ENCODE measurements at places on chromosomes 12 and 14.

DNA sequence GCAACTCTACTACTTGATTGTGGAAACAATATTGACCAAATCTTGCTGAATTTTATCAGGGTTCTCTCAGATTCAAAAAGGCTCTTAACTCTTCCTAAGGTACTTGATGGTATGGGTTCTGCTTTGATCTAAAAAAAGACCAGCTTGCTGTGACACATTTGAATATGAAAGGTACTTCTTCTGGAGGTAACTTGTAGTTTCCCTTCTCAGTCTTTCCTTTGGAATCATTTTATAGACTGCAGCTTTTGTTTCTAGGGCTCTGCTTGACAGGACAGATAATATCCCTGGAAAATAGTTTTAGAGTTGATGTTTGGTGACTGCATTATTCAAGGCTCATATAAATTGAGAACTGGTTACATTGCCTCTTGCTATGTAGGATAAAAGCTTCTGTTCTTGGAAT, 251.9 kb downstream of the FUT8 start:
- no peak for DNase-seq

GRCh38 chr12:49092816-49093406, 1.7 kb downstream of the DHH start:
- no peak for DNase-seq

- DNase-seq, result no peak
These were observed 35.8 kb upstream of the DICER1 start for GRCh38 chr14:95193081-95193480.

DNA sequence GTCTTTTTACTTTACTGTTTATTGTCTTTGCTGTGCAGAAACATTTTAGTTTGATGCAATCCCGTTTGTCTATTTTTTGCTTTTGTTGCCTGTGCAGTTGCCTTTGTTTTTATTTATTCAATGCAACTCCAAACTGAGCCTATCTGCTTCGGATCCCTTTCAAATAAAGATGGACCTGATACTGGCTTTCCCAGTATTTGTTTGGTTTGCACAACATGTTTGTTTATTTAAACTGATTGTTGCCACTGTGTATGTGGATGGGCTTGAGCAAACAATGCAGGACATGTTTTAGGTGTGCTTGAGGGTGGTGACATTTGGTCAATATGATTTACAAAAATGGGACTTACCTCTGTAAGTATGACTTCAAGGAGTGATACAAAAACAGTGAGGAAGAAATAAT, 6.7 kb downstream of the TRHDE start:
- no peak for DNase-seq

GRCh38 chr14:72452774-72453173, 441.1 kb downstream of the DPF3 start:
- no peak for DNase-seq

DNA sequence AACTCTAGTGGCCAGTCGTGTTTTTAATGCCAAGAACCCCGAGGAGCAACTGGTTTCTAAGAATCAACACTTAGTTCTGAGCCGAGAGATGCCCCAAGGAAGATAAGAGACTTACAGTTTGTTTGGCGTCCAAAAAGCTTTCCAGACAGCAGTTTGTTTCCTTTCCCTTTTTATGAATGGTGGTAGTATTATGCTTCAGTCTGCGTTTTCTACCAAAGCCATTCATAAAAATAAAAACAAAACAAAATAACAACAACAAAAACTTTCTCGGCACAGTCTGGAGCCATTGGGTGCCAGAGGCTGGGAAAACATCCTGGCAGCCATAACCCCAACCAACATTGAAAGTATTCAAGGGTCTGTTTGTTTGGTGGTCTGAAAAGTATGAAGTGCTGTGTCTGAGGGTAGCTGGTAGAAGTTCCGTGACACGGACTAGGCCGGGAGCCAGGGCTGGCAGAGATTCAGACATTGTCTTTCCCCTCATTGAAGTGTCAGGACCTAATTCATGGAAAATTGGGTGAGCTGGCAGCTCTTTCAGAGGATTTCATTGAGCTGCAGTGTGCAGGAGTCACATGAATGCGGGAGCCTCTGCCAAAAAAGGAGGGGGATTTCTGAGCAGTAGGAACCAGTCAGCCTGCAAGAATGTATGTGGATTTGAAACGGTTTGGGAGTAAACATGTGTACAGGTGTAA, 124.2 kb downstream of the HMGA2 start:
- DNase-seq, result no peak

DNA sequence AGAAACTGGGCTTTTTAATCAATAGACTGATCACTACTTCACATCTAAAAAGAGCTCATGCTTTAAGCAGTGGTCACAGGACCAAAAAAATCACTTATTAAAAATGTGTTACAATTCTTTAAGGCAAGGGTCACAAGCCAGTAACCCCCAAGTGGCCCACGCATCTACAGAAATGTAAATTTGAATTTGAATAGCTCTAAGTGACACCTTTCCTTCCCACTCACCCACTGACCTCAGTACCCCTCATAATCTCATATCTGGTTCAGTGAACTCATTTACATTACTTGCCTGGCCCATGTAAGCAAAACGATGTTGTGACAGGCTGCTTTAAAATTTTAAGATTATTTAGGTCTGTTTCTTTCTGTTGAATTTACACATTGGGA, 27.4 kb downstream of the NELL2 start:
- DNase-seq, result no peak

- DNase-seq, result no peak
These were observed 69.5 kb downstream of the SPPL3 start for GRCh38 chr12:120834489-120835303.

DNA sequence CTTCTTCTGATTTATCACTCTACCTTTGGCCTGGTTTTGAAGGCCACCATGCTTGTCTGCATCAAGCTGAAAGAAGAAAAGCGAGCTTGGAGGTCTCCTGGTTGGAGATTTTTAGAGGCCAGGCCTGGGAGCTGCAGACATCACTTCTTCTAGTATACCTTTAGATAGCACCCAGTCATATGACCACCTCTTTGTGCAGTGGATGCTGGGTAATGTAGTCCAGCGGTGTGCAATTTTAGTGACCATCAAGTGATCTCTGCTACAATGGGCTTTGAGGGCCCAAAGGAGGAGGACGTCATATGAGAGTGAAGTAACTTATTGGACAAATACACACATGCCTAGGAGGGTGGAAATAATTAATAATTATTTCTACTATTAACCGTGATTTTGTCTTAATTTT, 15.2 kb upstream of the WNT5B start:
- no peak for DNase-seq

DNA sequence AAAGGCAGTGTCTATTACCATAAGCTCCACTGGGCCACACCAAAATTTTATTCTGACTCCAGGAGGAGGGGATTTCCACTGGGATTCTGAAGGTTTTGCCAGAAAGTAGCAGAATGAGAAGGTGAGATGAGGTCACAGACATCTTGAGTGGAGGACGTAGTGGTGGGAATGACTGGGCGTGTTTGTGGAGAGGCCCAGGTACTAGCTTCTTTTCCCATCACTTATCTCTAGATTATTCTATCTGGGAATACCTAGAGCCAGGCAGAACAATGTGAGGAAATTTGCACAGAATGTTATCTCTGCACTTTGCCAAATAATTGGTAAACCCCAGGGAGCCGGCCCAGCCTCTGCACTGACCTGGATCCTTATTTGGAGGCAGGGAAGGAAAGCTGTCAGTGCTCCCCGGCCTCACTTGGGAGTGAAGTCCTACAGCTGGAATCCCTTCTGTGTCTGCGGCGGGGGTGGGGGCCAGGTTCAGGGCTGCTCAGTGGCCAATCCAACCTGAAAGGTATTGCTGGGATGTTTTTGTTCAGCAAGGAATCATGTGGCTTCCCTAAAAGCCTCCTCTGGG, 129.4 kb downstream of the C12orf75 start:
- DNase-seq, result no peak

GRCh38 chr14:85279407-85279806, 250.5 kb upstream of the FLRT2 start:
- DNase-seq, result no peak

- no peak for DNase-seq
These were observed 16.9 kb downstream of the MEG3 start for GRCh38 chr14:100842799-100843198.

DNA sequence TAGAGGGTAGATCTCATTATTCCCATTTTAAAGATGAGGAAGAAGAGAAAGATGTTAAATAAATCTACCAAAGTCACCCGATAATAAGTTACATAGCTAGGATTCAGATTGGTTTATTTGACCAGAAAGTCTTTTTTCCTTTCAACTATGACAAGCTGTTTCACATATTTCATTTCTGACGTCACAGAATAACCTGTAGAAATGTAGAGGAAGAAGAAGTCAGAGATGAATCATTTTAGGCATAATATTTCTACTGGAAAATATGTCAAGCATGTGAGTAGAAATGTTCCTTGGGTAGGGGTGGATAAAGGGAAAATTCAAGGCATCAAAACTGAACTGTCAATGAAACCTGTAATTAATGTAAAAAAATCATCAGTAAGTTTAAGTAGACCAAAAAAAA, 107.0 kb downstream of the MGST1 start:
- no peak for DNase-seq

DNA sequence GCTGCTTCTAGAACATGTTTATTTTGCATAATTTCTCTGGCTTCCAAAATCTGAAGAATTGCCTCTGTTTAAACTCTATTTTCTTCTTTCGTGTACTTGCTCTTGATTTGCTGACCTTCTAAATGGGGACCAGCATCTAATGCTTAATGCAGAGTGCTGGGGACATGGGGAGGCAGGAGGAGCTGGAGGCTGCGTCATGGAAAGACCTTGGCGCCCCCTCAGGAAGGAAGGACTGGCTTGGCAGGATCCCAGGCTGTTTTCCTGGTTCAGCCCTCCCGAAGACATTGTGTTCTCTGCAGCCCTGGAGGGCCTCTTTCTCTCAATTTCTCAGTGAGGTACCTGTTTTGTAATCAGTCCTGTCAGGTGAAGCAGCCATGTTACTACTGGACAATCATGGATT, 5.5 kb downstream of the PRKCH start:
- DNase-seq, result no peak

- no peak for DNase-seq
These were observed 75.3 kb downstream of the PPFIA2 start for GRCh38 chr12:81683881-81684280.

DNA sequence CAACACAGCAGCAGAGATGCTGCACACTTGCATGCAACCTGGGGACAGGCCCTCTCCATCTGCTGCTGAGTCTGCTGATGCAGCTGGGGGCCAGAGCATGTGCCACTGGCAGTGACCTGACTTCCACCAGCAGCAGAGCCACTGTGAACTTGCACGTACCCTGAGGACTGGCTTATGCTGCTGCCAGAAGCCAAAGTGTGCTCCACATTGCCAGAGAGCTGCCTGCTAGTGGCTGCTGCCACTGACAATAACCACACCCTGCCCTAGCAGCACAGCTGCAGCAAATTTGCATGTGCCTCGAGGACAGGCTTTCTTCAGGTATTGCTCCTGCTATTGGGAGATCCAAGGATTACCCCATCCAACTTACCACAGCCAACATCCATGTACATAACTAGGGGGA, 4.5 kb upstream of the PRR4 start:
- no peak for DNase-seq

DNA sequence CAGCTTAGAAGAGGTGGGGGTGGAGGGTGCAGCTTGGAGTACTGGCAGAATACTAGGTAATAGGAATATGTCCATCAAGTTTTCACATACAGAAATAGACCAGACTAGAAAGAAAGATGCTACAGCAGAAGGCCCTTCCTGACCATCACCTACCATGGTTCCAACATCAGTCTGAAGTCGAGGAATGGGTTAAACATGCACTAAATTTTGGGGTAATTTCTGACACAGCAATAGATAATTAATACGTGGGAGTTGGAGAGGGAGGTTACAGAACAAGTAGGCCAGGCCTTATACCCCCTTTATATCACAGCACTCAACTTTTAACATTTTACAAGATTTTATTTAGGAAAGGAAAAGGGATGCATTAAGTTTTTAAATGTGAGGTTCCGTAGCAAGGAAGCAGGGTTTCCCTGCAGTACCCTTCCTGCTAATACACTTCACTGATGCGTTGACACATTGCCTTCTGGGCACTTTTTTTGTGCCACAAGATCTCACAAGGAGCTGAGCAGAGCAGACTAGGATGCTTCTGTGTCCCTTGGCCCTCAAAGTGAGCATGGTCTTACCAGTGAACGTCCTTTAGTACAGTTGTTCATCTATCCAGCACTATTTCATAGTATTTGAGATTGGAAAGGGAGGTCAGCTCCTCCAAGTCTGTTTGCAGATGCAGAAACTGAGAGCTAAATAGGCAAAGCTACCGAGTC, 50.8 kb downstream of the EID3 start:
- no peak for DNase-seq

GRCh38 chr12:22329621-22330020, 4.9 kb downstream of the ST8SIA1 start:
- no peak for DNase-seq

DNA sequence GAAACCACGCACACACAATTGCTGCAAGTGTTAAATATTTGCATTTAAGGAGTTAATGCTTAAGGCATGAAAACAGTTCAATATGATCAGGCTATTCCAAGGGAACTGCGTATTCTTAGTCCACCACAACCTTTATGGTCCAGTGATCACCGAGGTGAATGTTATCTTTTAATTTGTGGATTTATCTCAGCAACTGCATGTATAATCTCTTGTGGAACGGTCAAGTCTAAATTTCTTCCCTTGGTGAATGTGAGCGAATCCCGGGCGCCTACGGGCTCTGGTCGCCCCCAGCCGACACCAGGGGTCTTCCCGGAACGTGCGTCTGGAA, 999 bp upstream of the AK7 start:
- DNase-seq, result no peak

GRCh38 chr12:29796823-29797263, 13.1 kb upstream of the TMTC1 start:
- DNase-seq, result no peak

GRCh38 chr14:37594971-37595808, at the start of the genes FOXA1 and TTC6:
TSS of gene FOXA1 (minus strand) at chr14:37595249. CDS start at chr14:37594972, 277 bp downstream.
TSS of gene TTC6 (plus strand) at chr14:37595629. CDS start at chr14:37622065, 26,436 bp downstream.
- DNase-seq, result peak; percentile 78

GRCh38 chr12:130537051-130537450, 179.0 kb downstream of the RIMBP2 start:
- DNase-seq, result no peak

- no peak for DNase-seq
These were observed 506.0 kb upstream of the TMEM132C start for GRCh38 chr12:127760996-127761395.

DNA sequence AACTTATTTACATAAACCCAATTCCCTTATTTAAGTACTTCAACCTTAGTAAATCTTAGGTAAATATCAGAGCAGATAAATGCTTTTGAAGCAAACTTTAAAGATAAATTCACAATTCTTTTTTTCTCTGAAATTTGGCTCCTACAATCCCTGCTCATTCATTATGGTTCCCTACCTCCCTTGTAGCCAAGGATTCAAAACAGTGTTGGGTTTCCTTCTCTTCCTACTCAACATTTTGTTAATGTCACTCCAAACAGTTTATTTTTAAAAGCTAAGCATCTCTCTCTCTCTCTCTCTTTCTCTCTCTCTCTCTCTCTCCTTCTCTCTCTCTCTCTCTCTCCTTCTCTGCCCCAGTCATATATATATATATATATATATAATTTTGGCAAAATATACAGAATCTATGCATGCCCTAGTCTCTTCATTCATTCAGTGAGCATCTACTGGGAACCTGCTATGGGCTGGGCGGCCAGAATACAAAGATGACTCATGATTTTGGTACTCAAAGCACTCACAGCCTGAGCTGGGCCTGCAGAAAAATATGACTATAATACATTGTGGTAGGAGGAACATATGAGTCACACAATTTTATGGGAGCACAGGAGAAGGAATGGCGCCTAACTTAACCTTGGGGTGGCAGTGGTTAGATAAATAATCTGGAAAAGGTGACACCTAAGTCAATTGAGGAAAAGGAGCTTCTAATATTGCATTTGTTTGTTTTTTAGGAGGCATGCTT, 123.7 kb upstream of the DHRS4 start:
- DNase-seq, result no peak

Measured in NCI-H524 (cell line).